ENCODE measurements at places on chromosomes 5 and 9.

DNA sequence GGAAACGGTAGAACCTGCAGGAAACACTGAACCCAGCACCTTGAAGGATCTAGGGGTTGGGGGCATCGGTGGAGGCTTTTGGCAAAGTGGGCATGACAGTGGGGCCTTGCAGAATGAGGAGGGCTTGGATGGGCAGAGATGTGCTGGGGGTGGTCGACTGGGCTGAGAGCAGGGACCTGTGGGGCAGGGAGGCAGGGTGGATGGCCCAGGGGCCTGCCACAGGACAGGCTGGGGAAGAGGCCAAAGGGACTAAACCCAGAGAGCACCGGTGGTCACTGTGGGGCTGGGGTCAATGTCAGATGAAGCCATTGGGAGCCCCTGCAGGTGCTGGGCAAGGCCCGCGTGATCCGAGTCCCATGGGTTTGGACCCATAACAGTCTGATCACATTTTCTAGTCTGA, 175.3 kb downstream of the DAB2IP start:
- DNase-seq: no peak

DNA sequence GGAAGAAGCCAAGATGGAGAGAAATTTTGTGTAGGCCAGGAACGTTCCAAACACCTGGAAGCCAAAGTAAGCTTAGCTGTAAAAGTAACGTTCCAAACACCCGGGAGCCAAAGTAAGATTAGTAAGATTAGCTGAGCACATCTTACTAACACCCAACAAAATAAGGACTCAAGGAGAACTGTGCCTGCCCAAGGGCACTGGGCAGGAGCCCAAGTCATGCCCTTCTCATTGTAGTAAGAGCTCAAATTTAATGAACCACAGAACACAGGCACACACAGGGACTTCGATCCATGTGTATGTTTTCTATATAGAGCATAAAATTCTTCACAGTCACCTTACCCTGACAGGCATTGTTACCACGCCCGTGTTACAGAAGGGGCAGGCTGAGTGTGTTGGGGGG, 36.1 kb upstream of the NXNL2 start:
- no peak for DNase-seq

DNA sequence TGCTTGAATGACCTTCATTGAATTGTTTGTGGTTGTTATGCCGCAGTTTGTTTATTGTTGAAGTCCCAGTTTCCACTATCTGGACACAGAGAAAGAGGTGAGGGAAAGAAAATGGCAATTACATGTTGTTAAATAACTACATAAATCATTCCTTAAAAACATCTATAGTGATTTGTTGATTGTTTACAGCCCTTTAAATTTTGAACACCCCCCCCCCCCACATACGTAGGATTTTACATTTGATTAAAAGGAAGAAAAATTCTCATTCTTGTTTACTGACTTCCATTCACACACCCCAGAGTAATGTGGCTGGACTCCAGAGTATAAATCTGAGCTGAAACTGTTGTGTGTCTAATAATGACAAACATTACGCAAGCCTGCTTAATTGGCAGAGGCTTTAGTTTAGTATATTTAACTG, 87.1 kb upstream of the FAM174A start:
- DNase-seq: no peak

DNA sequence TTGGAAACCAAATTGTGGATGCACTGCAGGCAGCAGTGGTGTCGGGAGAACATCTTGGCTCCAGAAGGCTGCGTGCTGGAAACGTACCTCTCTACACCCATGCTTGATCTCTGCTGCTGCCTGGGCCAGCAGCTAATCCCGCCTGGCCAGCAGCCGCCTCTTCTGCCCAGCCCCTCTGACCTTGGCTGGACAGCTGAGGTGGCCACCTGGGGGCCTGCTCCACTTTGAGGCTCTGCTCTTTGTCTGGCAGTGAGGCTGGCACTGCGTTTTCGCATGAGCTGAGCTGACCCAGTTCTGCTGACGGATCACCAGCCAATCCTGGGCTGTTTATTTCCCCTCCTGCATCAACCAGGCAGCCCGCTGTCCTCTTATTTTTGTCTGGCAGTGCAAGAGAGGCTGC, 154.9 kb downstream of the TENT4A start:
- DNase-seq: no peak

DNA sequence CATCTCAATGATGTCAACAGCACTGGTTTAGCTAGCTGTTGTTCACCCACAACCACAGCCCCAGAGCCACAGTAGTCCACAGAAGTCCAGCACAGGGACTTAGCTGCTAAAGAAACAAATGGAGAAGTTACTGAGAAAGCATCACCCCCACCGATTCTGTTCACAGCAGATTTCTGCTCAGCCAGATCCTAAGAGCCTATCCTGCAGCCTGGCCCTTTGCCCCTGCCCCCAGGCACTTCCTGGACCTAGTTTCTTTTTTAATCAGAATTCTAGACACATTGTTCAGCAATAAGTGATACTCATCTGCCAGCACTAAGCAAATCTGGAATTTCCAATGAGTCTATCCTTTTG, 7.4 kb downstream of the B4GALT1 start:
- peak; percentile 69 for DNase-seq
